NCI-H524 (cell line): ENCODE measurements at places on chromosomes 7 and 10.
A peak's percentile ranks its signal among the peaks of the same experiment; 100 is the strongest.

DNA sequence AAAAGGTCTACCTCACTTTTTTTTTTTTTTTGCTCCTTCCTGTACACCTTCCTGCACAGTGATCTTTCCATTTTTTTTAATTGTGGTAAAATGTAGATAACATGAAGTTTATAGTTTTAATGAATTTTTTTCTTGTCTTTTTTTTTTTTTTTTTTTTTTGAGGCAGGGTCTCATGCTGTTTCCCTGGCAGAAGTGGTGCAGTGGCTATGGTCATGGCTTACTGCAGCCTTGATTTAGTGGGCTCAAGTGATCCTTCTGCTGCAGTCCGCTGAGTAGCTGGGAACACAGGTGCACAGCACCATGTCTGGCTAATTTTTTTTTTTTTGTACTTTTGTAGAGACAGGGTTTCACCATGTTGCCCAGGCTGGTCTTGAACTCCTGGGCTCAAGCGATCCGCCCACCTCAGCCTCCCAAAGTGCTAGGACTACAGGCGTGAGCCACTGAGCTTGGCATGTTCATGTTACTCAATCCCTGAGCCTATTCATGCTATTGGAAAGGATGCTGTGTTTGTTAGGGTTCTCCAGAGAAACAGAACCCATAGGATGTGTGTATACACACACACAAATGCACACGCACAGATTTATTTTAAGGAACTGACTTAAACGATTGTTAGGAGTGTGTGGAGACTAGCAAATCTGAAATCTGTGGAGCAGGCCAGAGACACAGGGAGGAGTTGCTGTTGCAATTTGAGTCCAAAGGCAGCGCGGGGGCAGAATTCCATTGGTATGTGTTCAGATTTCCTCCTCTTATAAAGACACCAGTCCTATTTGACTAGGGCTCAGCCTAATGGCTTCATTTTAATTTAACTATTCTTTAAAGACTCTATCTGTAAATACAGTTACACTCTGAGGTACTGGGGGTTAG, 29.1 kb downstream of the GALNT11 start:
- no peak for DNase-seq

- DNase-seq = no peak
Measured at GRCh38 chr7:70846208-70846607, 285.7 kb upstream of the GALNT17 start.

DNA sequence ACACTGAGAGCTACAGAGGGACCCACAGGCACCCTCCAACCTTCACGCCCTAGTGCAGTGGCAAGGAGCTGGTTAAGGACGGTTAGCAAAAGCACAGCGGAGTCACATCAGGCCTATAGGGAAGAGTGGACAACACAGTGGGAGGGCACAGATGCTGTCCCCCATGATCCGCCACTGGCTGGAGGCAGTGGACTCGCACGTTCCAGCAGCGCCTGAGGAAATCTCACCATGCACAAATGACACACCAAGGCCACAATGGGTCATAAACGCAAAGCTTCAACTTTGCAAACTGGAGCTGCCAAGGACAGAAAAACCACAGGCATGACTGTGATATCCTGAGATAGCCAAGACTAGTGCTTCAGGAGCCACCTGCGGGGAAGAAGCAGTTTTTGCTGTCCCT, 58.8 kb downstream of the GRB10 start:
- DNase-seq = no peak

- DNase-seq = no peak
Measured at GRCh38 chr10:62980687-62981086, 152.4 kb upstream of the NRBF2 start.

- no peak for DNase-seq
Measured at GRCh38 chr10:109618748-109619147, 304.6 kb downstream of the XPNPEP1 start.

- no peak for DNase-seq
Measured at GRCh38 chr7:18458830-18459229, 36.7 kb upstream of the HDAC9 start.

DNA sequence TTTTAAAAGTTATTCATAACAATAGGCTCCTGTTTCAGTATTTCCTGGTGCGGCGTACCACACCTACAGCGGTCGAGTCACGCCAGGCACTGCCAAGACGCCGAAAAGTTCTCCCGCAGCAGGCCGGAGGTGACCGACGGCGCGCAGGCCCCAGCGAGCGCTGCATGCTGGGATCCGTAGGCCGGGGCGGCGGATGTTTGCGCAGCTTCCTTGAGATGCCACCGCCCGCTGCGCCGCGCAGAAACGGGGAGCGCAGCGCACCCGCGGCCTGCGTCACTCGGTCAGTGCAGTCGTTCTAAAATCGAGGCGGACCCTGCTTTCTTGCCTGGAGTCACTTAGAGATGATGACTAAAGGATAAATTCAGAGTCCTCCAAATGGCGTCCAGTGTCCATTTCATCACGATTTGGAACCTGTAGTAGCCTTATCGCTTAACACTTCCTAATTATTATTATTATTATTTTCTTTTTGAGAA, 1.3 kb upstream of the KIF11 start:
- peak; percentile 72 for DNase-seq
